ENCODE measurements at places on chromosomes 7 and 10. TPM values are rescaled to one million over a fixed set of nuclear protein-coding genes. Genes with fewer than 3 reads are reported as not detected.

The PALD1 gene
- total RNA-seq, result 6.7 TPM

The GIMAP6 gene
- total RNA-seq, result 25.4 TPM

DNA sequence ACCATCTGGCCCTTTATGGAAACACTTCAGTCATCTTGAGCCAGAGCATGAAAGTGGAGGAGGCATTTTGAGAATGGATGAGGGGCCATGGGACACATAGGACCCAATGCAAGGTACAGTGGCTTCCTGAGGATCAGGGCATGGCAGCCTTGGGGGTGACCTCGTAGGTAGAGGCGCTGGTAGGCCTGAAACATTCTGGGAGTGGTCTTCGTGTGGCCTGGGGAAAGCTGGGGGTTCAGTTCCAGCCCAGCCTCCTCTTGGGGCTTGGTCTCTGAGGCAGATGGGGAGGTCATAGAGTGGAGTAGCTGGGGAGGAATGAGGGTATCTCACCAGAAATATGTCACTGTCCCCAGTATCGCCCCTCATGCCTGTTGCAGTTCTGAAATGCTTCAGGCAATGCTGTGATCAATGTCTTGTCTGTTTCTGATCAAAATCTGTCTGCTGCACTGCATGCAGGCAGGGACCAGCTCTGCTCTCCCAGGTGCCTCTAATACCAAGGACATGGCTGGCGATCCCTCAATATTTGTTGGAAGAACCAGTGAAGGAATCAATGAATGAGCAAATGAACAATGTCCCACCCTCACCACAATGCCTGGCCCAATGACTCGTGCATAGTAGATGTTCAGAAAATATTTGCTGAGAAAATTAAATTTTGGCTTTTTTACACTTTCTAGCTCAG, 90.9 kb downstream of the CHST15 start:
- DNase-seq, result no peak

The LIPF gene
- not detected for total RNA-seq

The GDF2 gene
- not detected for total RNA-seq

The LIMK1 gene
- total RNA-seq, result 12.5 TPM

GRCh38 chr7:28408105-28408959, 4.0 kb upstream of the CREB5 start:
- peak; percentile 22 for DNase-seq

The MMD2 gene
- not detected for total RNA-seq

- no peak for DNase-seq
These were observed 14.4 kb upstream of the SRRM3 start for GRCh38 chr7:76187272-76187671.

The MYH16 gene
- not detected for total RNA-seq

The GJD4 gene
- total RNA-seq, result not detected

- DNase-seq, result no peak
These were observed 47.7 kb downstream of the LRRC20 start for GRCh38 chr10:70334526-70335245.

The PMS2 gene
- 29.0 TPM for total RNA-seq

The SGCE gene
- 1.1 TPM for total RNA-seq

DNA sequence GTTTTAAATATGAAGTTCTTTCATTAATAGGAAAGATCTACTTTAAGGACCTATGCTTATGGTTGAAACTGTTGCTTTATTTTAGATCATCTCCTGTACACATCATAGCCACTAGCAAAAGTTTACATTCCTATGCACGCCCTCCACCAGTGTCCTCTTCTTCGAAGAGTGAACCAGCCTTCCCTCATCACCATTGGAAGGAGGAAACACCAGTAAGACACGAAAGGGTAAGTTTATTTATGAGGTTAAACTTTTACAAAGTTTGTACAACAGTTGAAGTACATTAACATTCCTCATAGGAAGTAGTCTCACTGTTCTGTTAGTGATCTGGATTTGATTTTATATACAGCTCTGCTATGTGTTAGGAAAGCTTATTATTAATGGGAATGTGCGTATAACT, 16.9 kb downstream of the HBP1 start:
- no peak for DNase-seq

- DNase-seq, result no peak
These were observed 10.7 kb upstream of the FHIP2A start for GRCh38 chr10:114810926-114811325.

GRCh38 chr10:43039624-43040481, 37.0 kb upstream of the RET start:
- no peak for DNase-seq

The LLCFC1 gene
- not detected for total RNA-seq

All from activated CD4-positive, alpha-beta T cell treated with anti-CD3 and anti-CD28 coated beads for 36 hours (primary cell).